ENCODE measurements at places on chromosomes 1 and 21.
A peak's percentile ranks its signal among the peaks of the same experiment; 100 is the strongest.

DNA sequence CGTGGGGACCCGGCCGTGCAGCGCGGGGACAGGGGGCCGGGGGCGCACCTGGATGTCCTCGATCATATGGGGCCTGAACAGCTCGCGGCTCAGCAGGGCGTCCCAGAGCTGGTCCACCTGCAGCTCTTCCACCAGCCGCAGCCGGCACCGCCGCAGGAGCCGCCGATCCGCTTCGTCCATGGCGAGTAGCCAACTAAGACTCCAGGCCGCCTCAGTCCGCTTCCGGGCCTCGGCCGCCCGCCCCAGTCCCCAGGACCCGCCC is at the start of gene CASP9:
TSS of gene CASP9 (minus strand) at position 195 of the 262 bp plus-strand sequence. CDS start at position 180, 15 bp downstream.
- no peak for DNase-seq

GRCh38 chr1:54408147-54409066 is 2.2 kb upstream of the SSBP3 start:
- peak; percentile 64 for DNase-seq

DNA sequence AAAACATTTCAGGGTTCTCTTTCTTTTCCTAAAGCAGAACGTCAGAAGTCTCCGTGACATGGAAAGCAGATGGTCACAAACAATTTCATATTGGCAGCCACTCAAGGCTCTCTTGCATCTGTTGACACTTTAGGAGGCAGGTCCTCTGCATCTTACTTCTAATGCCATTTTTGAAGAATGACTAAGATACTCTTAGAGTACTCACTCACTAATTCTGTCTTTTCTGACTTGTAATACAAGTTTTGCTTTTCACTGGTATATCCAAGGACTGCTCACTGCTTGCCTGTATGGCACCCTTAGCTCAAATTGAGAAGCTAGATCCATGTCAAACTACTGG is 68.3 kb downstream of the PRRX1 start:
- no peak for DNase-seq

GRCh38 chr1:195604287-195604686 is 1004.0 kb downstream of the KCNT2 start:
- peak; percentile 64 for DNase-seq

DNA sequence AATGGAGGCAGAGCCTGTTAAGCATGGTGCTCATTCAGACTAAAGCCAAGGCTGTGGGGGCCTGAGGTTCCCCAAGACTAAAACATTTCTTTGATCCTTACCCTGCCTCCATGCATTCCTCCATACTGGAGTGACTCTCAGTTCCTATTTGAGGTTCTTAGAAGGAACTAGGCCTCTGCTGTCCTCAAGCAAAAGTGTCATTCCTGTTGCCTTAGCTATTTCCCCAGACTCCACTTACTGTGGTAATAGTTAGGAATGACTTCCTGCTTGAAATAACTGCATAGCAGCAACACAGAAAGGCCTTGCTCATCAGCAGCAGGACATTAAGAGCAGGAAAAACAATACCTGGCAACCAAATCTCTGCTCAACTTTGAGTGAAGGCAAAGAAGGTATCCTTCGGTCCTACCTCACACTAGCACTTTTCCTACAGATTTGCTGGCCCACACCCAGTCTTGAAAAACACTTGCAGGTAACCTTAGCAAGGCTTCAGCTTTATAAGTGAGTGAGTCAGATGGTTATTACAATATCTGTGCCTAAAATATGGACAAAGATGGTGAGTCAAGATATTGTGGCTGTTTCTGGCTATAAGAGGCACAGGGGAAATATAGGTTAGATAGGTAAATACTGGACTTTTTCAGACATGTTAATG is 14.8 kb downstream of the LRRC41 start:
- DNase-seq: no peak

GRCh38 chr1:26287033-26287711 is 7.3 kb downstream of the SH3BGRL3 start:
- no peak for DNase-seq

DNA sequence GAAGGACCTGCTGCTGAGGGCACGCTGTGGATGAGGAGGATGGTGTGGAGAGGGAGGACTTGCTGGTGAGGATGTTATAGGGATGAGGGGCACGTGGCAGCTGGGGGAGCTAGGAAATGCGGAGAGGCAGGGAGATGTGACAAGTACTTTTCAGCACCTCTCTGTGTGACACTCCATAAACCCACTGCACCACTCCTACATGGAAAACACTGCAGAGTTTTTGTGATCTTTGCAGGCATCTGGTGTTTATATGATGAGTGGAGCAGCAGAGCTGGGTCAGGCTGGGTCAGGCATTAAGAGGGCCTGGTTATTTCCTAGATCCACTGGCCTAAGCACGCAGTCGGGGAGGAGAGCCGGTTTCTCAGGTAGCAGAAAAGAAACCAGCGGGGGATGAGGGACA is 167.3 kb upstream of the COA6 start:
- DNase-seq: no peak

- DNase-seq: no peak
Observed at GRCh38 chr1:9909234-9910046, 629 bp downstream of the CTNNBIP1 start.

GRCh38 chr1:154969860-154970452 is 591 bp downstream of the SHC1 start:
- DNase-seq: no peak

DNA sequence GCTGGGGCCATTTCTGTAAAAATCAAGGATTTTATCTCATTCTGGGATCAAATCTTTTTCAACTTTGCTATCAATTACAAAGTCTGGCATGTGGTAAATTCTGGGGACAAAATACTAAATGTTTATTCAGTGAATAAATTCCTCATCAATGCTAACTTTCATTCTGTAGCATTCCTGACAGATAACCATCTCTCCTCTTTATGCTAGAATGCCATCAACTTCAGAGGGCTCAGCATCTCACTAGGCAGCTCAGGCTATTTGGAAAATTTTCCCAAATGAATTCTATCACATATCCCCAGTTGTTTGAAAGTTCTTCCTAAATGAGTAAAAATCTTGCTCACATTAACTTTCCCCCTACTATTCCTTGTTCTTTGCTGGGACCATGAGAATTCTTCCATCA is 163.0 kb upstream of the DAB1 start:
- no peak for DNase-seq

DNA sequence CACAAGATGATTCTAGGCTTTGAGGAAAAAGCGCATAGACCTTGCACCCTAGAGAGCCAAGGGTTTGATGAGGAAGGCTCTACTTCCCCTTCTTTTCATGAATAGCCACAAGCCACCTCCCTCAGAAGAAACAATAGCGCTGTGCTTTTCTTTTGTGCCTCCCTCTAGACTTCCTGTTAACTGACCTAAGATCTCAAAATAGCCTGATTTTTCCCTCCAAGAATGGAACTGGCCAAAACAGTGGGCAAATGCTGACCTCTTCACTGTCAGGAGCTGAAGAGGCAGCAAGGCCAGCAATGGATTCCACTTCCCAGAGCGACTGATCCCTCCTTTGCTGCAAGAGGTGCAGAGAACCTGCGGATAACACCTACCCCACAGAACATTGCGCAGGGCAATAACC is 362.8 kb downstream of the KCNH1 start:
- no peak for DNase-seq

DNA sequence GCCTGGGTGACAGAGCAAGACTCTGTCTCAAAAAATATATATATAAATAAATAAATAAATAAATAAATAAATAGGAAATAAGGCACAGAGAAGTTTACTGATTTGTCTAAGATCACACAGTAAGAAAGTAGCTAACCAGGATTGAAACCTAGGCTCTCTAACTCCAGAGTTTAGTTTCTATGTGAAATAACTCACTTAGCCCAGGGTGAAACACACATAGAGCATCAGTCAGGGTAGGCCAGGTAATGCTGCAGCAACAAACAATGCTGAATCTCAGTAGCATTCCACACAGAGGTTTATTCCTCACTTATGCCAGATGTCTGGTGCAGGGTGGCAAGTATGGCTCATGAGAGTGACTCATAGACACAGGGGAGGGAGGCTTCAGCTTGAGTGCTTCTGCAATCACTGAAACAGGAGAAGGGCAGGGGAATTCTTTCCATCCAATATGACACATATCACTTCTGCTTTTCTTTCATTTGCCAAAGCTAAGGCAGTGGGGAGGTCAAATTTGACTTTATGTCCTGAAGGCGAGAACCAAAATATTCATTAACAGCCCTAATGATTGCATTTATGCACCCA is 37.1 kb upstream of the KANK4 start:
- peak; percentile 55 for DNase-seq

DNA sequence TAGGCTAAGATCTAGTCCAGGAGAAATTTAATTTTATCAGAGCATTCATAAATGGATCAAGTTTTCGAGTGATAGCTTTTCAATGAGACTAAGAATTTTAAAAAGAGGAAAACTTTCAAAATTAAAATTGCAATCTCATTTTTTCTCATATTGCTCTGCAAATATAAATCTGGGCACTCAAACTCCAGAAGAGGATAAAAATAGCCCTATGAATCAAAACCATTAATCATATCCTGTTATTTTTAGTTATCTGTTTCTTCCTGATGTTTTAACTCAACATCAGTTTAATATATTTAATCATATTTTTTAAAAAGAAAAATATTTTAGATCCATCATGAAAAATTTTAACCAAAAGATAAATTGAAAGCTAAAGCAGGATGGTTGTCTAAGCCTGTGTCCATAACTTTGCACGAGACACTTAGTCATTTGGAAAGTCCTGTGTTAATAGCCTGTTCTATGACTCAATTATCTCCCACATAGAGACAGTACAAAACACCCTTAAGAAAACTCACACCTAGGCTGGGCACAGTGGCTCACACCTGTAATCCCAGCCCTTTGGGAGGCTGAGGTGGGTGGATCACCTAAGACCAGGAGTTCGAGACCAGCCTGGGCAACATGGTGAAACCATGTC is 17.1 kb upstream of the PRRC2C start:
- no peak for DNase-seq

- no peak for DNase-seq
Observed at GRCh38 chr1:201609661-201610318, 70.9 kb downstream of the NAV1 start.

DNA sequence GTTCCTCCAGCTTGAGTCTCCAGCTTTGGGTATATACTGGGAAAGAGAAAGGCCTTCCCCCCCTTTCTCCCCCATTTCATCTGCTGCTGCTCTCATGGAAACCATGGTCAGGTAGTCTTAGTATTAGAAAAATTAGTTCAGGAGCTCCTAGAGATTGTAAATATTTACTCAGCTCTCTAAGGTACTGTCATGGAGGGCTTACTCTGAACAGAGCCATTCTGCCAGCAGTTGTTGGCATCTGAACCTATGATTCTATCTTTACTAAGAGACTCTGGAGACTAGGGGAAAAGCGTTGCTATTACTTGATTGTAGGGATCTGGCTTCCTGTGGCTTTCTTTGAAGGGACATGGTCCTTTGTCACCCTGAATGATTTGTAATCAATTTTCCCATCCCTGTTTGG is 6.1 kb downstream of the INTS3 start:
- DNase-seq: no peak

DNA sequence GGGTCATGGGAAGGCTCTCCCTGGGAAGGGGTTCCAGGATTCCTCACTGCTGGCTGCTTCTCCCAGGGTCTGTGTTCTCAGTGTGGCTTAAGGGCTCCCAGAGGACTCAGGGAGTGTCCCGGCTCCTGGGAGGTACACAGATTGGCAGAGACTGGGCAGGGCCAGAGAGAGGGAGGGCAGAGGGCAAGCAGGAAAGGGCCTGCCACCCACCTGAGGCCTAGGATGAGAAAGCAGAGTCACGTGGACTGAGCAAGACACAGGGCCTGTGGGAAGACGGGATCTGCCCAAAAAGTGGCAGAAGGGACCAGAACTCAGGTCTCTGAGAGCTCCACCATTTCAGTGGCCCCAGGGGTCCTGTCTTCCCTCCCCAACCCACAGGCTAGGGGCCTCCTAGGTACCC is 871 bp downstream of the SLFNL1 start:
- DNase-seq: no peak

DNA sequence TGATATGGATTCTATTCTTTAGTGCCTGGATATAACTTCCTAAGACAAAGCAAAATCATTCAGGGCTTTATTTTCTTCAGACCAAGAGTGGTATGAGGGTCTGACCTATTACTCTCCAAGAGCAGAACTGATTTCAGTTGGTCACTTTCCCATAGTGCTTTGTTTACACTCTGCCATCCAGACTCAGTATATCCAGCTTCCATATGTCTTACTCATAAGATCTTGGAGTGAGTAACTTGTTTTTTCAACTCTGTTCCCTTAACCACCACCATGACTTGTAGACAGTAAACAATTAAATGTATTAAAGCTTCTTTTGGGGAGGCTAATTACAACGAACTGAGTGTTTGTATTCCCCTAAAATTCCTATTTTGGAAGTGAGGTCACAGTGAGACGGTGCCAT is 83.4 kb downstream of the USP24 start:
- DNase-seq: peak; percentile 41

DNA sequence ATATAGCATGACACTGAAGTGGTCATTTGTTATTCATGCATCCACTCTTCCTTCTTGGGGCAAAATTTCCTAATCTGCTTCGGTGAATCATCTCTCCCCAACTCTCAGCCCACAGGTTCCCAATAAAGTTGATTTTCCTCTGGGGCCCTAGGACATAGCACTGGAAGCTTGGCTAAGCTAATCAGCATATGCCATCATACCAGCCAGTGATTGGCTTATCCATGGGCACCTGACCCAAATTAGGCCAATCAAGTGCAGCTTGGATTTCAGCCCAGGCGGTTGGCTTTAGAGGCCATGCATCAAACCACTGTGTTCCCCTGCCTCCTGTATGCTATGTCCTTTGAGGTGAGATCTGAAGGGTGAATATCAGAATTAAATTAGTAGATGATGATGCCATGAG is 58.9 kb downstream of the C1orf94 start:
- no peak for DNase-seq

DNA sequence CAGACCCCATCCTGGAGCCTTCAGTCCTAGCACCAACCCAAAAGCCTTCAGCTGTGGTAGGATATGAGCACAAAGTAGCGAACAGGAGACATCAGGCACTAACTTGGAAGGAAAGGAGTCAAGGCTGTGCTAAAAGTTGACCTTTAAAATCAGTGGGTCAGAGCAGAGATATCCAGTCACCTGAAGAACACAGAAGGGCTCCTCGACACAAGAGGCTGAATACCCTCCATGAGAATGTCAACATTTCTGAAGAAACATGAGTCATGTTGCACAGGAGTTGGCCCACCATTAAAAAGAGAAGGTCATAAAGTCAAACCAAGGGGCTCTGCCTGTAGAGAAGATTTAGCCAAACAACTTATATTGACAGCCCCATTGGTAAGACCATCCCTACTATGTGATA is 172.5 kb downstream of the PLPP3 start:
- no peak for DNase-seq

DNA sequence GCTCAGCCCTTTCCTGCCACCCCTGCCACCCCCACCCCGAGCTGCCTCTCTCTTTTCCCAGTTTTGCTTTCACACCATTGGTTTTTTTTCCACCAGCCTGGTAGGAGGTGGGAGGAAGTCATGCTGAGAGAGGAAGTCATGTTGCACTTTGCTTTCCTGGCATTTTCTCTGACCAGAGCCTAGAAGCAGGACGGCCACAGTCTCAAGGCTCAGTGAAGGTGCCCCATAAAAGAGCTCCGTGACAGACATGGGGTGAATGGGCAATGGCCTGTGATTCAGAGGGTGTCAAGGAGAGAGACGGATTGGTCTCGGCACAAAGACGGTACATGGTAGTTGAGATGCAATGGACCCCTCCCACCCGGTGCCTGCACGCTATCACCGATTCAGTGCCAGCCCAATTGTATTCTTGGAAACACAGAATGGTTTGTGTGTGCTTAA is 42.1 kb upstream of the DMRTB1 start:
- no peak for DNase-seq

- DNase-seq: peak; percentile 29
Observed at GRCh38 chr1:178870944-178871343, at the start of gene ANGPTL1. TSS of gene ANGPTL1 (minus strand) at chr1:178871077. CDS start at chr1:178865776, 5,301 bp downstream.

GRCh38 chr1:203058676-203058935 is 27.2 kb downstream of the MYOG start:
- DNase-seq: no peak

GRCh38 chr1:236845830-236846229 is 50.7 kb downstream of the MTR start:
- no peak for DNase-seq

All from skeletal muscle cell (primary cell).